T-cell (primary cell): ENCODE measurements at places on chromosomes 7 and 10. TPM values are rescaled to one million over a fixed set of nuclear protein-coding genes. Genes with fewer than 3 reads are reported as not detected.

The SLC39A12 gene
- not detected for total RNA-seq

The MYO1G gene
- total RNA-seq, result 197 TPM

The OPN4 gene
- total RNA-seq, result not detected

The NUTM2E gene
- 0.73 TPM for total RNA-seq

The KLF14 gene
- not detected for total RNA-seq

The NKX1-2 gene
- total RNA-seq, result not detected

The UCN3 gene
- total RNA-seq, result not detected

The CSTF2T gene
- 30.0 TPM for total RNA-seq

The SFTPA2 gene
- total RNA-seq, result not detected

The HHEX gene
- 3.6 TPM for total RNA-seq

The CHCHD1 gene
- total RNA-seq, result 6.3 TPM

The NRG3 gene
- not detected for total RNA-seq

The ITGB8 gene
- 0.16 TPM for total RNA-seq

The TAS2R41 gene
- total RNA-seq, result 1.0 TPM

The MDH2 gene
- 113 TPM for total RNA-seq

The ZNF25 gene
- 8.3 TPM for total RNA-seq

The DNAJC9 gene
- 26.2 TPM for total RNA-seq

The IFIT3 gene
- 2.3 TPM for total RNA-seq

The GIMAP6 gene
- total RNA-seq, result 168 TPM

The ZNF239 gene
- total RNA-seq, result 6.4 TPM

The PWWP2B gene
- total RNA-seq, result 15.3 TPM

The MOGAT3 gene
- not detected for total RNA-seq

The GHRHR gene
- total RNA-seq, result not detected

The GPNMB gene
- total RNA-seq, result not detected

The RAB19 gene
- total RNA-seq, result 5.1 TPM

The MRLN gene
- not detected for total RNA-seq

The HSPA12A gene
- total RNA-seq, result 0.89 TPM

The DDC gene
- not detected for total RNA-seq

The VAX1 gene
- not detected for total RNA-seq

The ERVW-1 gene
- 0.16 TPM for total RNA-seq

The TMEM184A gene
- 0.18 TPM for total RNA-seq

The ZNF488 gene
- total RNA-seq, result not detected

The SDK1 gene
- total RNA-seq, result 0.47 TPM

The CALML3 gene
- total RNA-seq, result not detected

The SPDYE16 gene
- total RNA-seq, result 0.54 TPM

The MSMB gene
- not detected for total RNA-seq

The SPDYE11 gene
- not detected for total RNA-seq

The CFAP46 gene
- not detected for total RNA-seq

The SLC13A1 gene
- total RNA-seq, result not detected

The UNCX gene
- total RNA-seq, result not detected

The SRRM3 gene
- not detected for total RNA-seq

The FAM237B gene
- total RNA-seq, result not detected

The LEP gene
- not detected for total RNA-seq

The STOX1 gene
- total RNA-seq, result 0.50 TPM

The DYNC1I1 gene
- total RNA-seq, result not detected

The DUS4L gene
- total RNA-seq, result 10.7 TPM
